DMS153 (cell line): ENCODE measurements at places on chromosomes 6 and 20.
A peak's percentile ranks its signal among the peaks of the same experiment; 100 is the strongest.

- DNase-seq = no peak
Observed at GRCh38 chr6:22737331-22737730, 168.0 kb downstream of the HDGFL1 start.

GRCh38 chr6:137045222-137045789, 541 bp upstream of the IL20RA start:
- DNase-seq = no peak

DNA sequence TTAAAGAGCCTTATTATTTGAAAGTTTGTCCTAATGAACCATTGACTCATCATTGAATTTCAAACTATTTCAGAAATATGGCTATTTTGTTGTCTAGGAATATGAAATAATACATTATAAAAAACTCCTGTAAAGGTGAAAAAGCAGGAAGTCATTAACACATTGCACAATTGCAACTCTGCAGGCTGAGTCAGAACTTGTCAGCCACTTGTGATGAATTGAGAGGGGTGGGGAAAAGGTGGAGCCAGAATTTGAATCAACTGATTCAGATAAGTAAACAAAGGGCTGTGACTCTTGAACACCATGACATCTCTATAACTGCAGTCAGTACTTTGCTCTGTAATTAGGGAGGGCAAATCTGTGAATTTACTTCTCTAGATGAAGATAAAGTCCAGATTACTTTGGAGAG, 6.0 kb downstream of the C6orf141 start:
- DNase-seq = peak; percentile 89

DNA sequence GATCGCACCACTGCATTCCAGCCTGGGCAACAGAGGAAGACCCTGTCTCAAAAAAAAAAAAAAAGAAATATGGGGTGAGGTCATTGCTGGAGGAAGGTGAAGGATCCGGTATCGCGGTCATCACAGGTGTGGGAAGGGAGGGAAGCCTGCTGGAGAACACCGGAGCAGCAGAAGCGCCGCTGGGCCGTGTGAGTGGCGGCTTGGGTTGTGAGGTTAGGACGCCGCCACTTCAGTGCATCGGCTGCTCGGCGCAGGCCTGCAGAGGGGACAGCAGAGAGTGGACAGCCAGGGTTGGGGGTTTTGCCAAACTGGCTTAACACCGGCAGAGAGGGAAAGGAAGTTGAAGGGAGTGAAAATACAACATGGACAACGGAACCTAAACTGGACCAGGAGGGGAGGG, 5.4 kb downstream of the TLDC2 start:
- DNase-seq = no peak

GRCh38 chr6:28353356-28353755, 3.6 kb downstream of the ZKSCAN3 start:
- no peak for DNase-seq

- DNase-seq = no peak
Observed at GRCh38 chr20:37415118-37416085, 69.5 kb downstream of the SRC start.

DNA sequence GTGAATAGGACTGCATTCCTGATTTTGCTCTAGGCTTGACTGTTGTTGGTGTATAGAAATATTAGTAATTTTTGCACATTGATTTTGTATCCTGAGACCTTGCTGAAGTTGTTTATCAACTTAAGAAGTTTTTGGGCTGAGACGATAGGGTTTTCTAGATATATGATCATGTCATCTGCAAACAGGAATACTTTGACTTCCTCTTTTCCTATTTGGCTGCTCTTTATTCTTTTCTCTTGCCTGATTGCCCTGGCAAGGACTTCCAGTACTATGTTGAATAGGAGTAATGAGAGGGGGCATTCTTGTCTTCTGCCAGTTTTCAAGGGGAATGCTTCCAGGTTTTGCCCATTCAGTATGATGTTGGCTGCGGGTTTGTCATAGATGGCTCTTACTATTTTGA, 13.4 kb downstream of the HLA-DOB start:
- no peak for DNase-seq

- no peak for DNase-seq
Observed at GRCh38 chr6:138498629-138499302, 528 bp downstream of the NHSL1 start.

GRCh38 chr6:170251776-170252571, 38.9 kb downstream of the DLL1 start:
- no peak for DNase-seq

DNA sequence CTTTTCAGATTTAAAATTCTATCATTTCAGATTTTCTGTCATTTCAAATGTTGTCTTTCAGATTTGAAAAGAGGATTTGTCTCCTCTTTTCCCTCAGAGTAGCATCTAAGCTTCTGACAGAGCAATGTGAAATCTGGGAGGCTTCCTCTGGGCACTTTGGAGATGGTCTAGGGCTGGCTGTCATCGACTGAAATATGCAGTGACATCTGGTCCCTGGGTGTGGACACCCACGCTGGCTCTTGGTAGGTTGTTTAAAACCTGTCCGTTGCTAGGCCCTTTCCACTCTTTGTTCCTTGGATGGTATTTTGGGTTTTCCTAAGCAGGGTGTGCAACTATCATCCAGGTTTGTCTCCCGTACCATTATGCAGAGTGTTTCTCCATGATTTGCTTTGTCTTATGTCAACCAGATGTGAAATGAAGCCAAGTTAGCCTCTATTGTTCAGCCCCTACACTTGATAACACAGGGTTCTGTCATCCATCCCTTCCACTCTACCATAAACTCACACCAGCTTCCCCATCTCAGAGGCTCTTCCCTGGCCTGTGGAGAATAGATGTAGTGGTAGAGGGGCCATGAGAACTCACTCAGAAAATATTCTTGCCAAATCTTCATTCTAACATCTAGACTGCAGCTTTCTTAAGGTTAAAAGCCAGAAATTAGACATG, 5.0 kb upstream of the VIP start:
- no peak for DNase-seq

DNA sequence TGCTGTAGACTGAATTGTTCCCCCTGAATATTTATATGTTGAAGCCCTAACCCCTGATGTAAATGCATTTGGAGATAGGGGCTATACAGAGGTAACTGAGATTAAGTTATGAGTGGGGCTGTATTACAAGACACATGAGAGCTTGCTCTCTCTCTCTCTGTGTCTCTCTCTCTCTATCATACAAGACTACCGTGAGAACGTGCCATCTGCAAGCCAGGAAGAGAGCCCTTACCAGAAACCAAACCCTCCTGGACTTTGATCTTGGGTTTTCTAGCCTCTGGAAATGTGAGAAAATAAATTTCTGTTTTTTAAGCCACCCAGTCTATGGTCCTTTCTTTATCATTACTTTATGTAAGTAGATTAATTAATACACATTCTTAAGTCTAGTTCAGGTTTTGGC, 249.3 kb upstream of the MAN1A1 start:
- no peak for DNase-seq

DNA sequence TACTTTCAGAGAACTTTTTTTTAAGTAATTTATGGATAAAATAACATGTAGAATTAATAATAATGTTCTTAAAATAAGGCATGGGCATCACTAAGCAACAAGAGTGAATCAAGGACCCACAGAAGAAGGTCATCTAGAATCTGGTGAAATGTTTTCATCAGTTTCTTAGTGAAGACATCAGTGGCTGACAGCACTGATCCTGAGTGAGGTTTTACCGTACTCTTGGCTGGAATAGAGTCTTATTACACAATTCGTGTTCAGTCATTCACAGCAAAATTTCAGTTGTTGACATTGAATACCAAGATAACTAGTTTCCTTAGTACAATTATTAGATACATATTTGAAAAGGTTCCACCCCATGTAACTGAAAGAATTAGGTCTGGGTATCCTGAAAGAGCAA, 140.4 kb downstream of the C6orf58 start:
- no peak for DNase-seq

- DNase-seq = no peak
Observed at GRCh38 chr6:128538763-128539162, 18.4 kb upstream of the PTPRK start.

DNA sequence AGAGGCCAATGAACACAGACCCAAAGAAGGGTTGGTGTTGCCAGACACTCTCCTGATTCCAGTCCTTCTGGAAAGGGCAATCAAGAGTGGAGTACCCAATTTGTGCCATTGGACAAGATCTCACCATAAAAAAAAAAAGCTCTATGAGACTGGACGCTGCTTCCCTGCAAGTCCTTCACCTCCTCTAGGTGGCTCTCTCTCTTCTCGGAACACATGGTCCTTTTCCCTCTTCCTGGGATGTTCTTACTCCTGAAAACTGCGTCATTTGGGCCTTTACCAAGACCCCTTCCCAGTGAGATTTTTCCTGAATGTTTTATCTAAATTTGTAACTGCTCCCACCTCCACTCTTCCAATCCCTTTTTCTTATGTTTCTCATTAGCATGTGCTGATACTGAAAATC, 280.8 kb downstream of the FOXA2 start:
- DNase-seq = no peak

GRCh38 chr20:16575390-16576140, 2.3 kb upstream of the KIF16B start:
- DNase-seq = no peak
